ENCODE measurements at places on chromosomes 4 and X.

GRCh38 chrX:78513971-78514738 lies 145.0 kb downstream of the RTL3 start:
- no peak for DNase-seq

GRCh38 chr4:22991576-22991975 lies 298.8 kb downstream of the GBA3 start:
- DNase-seq, result no peak

DNA sequence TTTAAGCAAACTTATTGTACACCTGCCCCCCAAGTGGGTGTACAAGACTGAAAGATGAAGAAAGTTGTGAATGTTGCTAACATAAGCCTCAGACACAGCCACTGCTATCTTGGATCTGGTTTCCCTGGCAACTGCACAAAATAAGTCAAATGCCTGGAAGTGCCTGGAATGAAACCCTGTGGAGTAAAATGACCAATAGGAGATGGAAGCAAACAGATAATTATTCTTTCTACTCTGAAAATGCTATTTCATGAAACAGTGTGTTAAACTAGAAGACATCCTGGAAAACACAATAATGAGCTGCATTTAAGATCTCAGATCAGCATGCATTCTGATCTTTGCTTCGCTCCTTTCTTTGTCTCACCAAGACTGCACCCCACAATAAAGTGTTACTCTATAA lies 1016.0 kb downstream of the ARAP2 start:
- DNase-seq, result no peak

DNA sequence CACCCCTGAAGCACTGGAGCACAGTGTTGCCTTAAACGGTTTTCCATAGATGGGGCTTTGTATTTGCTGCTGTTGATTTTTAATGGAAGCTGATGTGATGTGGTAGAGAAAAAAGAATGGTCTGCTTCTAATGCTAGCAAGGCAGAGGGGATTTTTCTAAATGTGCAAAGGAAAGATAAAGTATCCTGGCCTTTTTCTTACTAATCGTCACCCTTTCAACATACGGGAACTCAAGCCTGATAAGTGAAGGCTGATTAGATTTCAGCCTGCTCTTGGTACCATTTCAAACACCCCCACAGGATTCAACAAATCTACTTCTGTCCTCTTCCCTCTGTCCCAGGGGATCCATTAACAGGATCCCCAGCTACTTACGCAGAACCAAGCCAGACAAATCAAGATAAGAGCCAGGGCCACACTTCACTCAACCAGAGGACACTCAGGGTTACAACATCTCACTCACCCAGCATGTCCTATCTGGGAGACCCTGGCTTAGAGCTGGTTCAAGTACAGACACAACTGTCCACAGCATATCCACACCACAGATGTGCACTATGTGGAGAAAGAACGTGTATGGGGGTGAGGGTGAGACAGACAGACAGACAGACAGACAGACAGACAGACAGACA lies 180.0 kb downstream of the SH3KBP1 start:
- DNase-seq, result no peak

- no peak for DNase-seq
Observed at GRCh38 chrX:153064061-153064460, 7.8 kb downstream of the PNMA3 start.

DNA sequence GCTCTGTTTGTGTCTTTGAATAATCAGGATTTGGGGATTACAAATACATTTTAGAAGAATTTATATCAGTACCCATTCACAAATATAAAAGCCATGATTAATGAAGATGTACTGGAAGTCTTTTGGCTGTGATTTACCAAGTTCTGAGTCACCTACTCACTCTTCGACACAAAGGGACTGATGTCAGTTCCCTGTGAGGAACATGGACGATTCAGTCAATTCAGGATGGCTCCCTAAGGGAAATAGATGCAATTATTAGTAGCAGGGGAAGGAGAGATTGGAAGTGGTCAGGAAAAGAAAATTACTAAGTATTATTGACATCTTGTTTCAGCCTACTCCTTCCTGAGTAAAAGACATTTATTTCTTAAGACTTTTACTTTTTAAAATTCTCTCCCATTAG lies 550.7 kb upstream of the SLIT2 start:
- DNase-seq, result no peak

GRCh38 chr4:133581996-133582619 lies 433.0 kb downstream of the PCDH10 start:
- no peak for DNase-seq

- DNase-seq, result no peak
Observed at GRCh38 chrX:40176351-40177116, 78.8 kb upstream of the BCOR start.

- no peak for DNase-seq
Observed at GRCh38 chr4:25930731-25931354, 16.8 kb downstream of the SMIM20 start.

- DNase-seq, result no peak
Observed at GRCh38 chr4:102730968-102731533, 29.7 kb downstream of the MANBA start.

DNA sequence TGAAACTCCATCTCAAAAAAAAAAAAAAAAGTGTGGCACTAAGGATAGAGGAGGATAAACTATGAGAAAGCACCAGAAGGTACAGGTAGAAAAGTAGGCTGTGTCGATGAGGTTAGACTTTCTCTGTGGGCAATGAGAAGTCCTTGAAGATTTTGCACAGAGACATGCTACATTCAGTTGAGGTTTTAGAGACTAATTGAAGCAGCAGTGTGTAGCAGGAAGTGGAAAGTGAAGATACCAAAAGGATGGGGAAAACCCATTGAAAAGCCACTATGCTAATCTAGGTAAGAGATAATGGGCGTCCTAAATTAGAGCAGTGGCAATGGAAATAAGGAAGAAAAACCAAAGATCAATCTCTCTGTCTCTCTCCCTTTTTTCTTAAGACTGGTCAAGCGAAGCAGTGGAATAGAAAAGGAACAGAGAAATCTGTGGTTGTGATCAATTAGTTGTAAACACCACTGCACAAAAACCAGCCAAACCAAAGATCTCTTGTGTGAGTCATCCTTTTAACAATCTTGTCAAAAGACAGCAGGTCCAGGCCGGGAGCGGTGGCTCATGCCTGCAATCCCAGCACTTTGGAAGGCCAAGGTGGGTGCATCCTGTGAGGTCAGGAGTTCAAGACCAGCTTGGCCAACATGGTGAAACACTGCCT lies 3.5 kb downstream of the SPINK2 start:
- no peak for DNase-seq

- DNase-seq, result no peak
Observed at GRCh38 chr4:158621729-158622128, 50.0 kb downstream of the C4orf46 start.

GRCh38 chrX:41406201-41406600 lies 40.9 kb upstream of the NYX start:
- no peak for DNase-seq

DNA sequence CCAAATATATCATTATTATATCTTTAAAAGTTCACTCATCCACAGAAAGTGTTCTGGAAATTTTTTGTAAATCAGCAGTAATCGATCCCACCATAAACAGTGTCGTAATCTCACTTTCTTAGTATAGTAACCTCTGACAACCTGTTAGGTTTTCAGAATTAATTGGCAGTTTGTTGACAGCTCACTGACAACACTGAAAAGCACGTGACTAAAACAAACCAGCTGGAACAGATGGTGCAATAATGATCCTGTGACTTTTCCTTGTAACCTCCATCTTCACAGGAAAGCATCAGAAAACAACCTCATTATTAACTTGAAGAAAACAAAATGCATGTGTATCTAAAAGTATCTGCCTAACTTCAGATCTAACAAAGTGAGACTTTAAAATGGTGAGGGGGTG lies 48.5 kb downstream of the FSTL5 start:
- no peak for DNase-seq

GRCh38 chrX:21691512-21692018 lies 33.4 kb upstream of the KLHL34 start:
- DNase-seq, result no peak

- no peak for DNase-seq
Observed at GRCh38 chr4:123452616-123453015, 56.0 kb downstream of the SPRY1 start.

DNA sequence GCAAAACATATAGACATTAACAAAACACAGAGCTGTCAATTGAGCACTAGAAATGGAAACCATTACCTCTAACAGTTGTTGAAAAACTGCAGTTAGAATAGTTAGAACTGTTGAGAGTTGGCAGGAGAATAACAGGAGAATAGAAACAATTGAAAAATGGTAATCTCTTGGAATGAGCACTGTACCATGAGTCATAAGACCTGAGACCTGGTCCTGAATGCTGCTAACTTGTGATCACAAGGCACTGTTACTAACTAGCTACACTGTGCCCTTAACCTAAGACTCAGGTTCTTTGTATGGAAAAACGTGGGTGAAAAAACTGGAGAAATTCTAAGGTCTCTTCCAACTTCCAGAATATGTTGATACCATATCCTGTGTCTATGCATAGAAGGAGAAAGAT lies 29.3 kb downstream of the FAM114A1 start:
- DNase-seq, result no peak

- no peak for DNase-seq
Observed at GRCh38 chr4:188869581-188869980, 730.3 kb downstream of the TRIML1 start.

DNA sequence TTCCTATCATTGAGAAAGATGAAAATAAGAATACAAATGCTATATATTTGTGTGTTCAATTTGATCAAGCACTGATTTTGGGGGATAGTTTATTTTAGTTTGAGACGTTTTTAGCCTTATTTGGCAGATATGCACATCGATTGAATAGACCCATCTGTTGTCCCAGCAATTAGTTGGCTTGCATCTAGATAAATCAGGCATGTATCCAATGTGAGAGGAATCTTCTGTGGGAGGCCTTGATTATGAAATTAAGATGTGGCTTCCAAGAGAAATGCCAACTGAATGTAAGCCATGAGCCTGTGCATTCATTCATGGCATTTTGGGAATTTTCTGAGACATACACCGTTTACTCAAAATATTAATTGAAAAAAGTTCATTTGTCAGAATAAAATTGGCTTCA lies 623.1 kb downstream of the TECRL start:
- DNase-seq, result no peak

Measured in GOT3 (cell line).